Immature natural killer cell (primary cell): ENCODE measurements at places on chromosomes 6 and 20.

- no peak for DNase-seq
These were observed 148.2 kb downstream of the TRMT11 start for GRCh38 chr6:126134491-126134890.

GRCh38 chr6:17724341-17724740, 17.6 kb upstream of the NUP153 start:
- no peak for DNase-seq

DNA sequence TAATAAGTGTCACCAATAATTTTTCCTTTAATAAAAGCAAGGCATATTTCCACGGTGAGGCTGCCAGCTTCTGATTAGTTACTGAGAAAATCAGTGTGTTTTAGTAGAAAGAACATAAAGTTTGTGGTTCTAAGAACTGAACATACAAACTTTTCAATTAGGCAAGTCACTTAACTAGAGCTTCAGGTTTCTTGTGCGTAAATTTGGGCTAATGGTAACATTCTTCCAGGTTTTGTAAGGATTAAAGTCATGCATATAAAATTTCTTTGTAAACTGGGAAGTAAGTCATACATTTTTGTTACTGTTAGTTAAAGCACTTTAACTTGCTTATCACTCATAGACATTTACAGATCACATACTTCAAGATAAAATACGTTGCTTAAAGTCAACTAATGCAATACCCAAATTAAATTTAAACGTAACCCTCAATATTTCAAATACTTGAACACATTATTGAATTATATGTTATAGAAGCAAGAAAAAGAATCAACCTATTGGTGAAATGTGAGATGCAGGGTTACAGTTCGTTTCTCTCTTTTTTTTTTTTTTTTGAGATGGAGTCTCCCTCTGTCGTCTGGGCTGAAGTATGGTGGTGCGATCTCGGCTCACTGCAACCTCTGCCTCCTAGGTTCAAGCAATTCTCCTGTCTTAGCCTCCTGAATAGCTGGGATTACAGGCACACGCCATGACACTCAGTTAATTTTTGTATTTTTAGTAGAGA, 327.3 kb upstream of the NOX3 start:
- DNase-seq: no peak

DNA sequence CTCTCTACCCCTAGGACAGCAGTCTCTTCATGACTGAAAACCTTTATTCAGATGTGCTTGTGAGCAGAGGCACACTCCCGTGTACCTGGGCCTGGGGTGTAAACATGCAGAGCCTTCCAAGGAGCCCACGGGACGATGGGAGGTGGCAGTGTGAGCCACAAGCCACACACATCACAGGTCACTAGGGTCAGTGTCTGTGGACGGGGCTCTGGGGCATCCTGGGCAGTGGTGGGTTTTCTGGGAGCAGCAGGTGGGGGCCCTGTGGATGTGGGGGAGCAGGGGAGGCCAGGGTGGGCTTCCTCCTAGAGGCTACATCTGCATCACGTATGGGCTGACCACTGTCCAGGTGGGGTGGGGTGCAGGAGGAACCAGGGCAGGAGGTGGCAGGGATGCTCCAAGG, 16.7 kb upstream of the TTLL2 start:
- no peak for DNase-seq

- no peak for DNase-seq
These were observed 1.9 kb upstream of the IL22RA2 start for GRCh38 chr6:137175157-137175867.

GRCh38 chr6:6811128-6812009, 222.8 kb downstream of the LY86 start:
- DNase-seq: peak; percentile 22

GRCh38 chr6:134707342-134708031, 242.4 kb downstream of the ALDH8A1 start:
- no peak for DNase-seq

GRCh38 chr6:144307880-144308279, 22.7 kb downstream of the UTRN start:
- DNase-seq: no peak

GRCh38 chr6:44925100-44925739, 402.9 kb upstream of the RUNX2 start:
- peak; percentile 52 for DNase-seq

DNA sequence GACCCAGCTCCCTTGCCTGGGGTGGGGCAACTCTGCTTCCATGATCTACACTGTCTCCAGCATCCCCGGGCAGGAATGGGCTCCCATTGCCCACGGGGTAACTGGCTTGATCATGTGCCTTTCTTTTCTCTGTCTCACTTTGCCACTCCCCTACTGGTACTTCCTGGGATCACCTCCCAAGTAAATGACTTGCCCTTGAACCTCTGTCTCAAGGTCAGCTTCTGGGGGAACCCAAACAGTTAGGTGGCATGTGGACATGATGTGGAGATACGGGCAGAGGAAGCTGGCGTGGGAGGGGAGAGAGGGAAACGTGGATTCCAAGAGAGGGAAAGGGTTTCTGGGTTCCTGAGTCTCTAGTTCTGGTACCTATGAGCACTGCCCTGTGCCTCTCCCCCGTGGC, 63.8 kb upstream of the RALY start:
- DNase-seq: no peak

GRCh38 chr6:33061987-33062386, 11.5 kb downstream of the HLA-DPA1 start:
- no peak for DNase-seq

DNA sequence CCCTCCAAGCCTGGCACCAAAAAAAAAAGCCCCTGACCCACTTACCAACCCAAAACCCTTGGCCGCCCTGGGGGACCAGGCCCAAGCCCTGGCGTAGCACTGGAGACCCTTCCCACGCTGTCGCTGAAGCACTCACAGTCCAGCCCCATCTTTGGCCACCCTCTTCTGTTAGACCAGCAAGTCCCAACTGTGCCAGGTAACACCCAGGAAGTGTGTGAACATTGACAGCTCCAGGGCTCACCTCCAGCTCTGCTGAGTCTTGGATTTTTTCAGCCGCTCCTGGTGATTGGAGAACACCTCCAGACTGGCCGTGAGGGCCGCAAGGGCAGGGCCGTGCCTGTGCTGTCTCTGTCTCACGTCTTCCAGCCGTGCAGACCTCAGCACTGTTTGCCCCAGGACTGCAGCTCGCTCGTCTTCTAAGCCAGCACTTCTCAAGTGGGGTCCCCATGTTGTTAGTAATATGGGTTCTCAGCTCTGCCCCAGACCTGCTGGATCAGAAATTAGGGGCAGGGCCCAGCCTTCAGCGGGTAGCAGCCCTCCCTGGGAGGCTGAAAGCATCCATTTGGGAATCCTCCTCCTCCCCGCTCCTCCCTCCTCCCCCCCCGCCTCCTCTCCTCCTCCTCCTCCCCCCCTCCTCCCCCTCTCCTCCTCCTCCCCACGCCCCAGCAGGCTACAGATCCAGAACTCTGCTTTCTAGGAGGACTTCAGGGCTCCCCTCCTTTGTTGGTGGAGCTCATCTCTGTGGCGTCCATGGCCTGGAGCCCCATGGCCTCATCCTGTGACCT, 18.1 kb downstream of the NPEPL1 start:
- DNase-seq: no peak

DNA sequence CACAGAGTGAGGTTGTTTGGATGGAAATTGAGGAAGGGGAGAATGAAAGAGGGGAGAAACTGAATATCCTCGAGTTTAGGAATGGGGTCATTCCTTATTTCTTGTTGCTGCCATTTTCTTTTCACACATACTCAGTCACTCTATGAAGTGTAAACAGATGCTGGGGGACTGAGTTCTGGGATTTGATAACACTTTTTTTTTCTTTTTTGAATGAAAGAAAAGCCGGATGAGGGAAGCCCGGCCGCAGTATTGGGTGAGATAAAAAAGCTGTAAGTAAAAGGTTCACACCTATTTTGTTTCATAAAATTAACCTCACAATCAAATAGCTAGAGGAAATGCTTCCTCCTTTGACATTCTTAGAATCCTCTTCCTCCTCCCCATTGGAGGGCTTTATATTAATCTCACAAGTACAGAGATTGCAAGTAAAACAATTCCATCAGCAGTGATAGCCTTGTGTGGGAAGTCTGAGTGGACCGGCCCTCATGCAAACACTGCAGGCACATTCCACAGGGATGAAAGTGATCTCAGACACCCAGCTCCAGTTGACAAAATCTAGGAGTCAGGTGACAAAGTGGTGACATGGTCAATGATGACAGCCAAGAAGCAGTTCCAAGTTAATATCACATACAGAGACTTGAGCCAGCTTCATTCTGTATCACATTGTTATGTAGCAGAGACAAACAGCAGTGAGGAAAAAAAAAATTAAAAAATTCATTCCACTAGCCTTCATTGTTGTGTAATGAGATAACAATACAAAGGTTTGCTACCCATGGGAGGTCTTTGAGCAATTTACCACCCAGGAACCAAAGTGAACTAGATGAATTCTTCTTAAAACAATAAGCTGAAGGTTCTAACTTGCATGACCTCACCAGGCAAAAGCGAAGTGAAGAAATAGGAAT, 391.1 kb upstream of the HSF2 start:
- DNase-seq: no peak

DNA sequence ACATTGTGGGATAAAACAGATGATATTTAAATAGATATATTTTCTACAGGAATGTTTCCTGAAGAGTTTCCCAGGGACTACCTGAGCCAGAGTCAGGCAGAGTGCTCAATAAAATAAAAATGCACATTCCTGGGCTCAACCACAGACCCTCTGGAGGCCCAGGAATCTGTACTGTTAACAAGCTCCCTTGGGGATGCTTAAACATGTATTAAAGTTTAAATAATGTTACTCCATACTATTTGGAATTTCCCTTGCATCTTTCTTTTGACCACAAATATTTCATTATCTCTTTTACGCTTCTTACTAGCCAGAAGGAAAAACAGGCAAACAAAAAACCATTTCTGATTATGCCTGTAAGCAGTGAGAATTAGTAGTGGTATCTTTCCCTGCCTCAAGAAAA, 42.3 kb downstream of the GPR63 start:
- no peak for DNase-seq

GRCh38 chr6:170063851-170064602, 226.9 kb downstream of the DLL1 start:
- DNase-seq: no peak

DNA sequence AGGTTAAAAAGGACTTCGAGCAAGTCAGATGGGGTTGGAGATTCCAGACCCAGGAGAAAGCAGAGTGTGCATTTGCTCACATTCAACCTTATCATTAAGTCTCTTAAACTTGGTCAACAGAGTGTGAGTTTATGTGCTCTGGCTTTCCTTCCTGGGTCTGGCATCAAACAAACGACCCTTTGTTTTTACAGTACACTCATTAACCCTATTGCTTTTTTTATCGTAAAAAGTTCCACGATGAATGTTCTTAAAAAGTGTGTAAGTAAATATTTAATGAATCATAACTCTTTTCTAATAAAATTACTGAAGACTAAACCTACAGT, 2.5 kb downstream of the FYN start:
- DNase-seq: no peak

- no peak for DNase-seq
These were observed 479.8 kb downstream of the PREX1 start for GRCh38 chr20:48348022-48348421.

GRCh38 chr6:137106183-137106582, 61.4 kb upstream of the IL20RA start:
- no peak for DNase-seq

- DNase-seq: no peak
These were observed 374.4 kb upstream of the MARCKS start for GRCh38 chr6:113482771-113483170.

GRCh38 chr6:579339-579738, 77.6 kb downstream of the HUS1B start:
- no peak for DNase-seq

DNA sequence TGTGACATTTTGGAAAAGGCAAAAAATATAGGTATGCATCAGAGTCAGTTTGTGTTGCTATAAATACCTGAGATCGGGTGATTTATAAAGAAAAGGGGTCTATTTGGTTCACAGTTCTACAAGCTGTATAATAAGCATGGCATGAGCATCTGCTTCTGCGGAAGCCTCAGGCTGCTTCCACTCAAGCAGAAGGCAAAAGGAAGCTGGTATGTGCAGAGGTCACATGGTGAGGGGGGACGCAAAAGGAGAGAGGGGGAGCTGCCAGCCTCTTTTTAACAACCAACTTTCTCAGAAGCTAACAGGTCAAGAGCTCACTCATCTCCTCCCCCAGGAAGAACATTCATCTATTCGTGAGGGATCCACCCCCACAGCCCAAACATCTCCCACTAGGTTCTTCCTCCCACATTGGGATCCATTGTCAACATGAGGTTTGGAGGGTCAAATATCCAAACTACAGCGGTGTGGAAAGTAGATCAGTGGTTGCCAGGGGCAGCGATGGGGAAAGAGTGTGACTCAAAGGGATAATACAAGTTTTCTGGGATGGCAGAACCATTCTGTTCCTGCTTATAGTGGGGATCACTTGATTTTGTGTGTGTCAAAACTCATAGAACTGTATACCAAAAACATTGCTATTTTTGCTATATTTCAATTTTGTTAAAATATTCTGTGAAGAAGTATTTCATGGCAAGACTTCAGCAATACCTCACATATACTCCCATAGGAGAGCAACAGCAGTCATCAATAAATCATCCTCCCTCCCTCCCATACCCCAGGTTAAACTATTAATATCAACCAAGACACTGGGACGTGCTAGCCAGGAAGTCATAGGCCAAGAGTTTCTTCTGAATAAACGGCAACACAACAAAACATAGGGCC, 9.9 kb upstream of the FAM50B start:
- DNase-seq: no peak
